Progenitor cell of endocrine pancreas (in vitro differentiated cells): ENCODE measurements at places on chromosomes 11 and 22.

GRCh38 chr22:46087816-46088277 lies 62.5 kb upstream of the PPARA start:
- no peaks in the 10 kb centered on the region for H3K36me3 ChIP-seq
- DNase-seq = no peak
- no peak overlapping the region for H3K4me3 ChIP-seq
- peaks cover 37% of the 10 kb centered on the region for H3K27me3 ChIP-seq
- no peaks in the 10 kb centered on the region for H3K4me1 ChIP-seq
- no peak overlapping the region for H3K27ac ChIP-seq

GRCh38 chr22:46442217-46442853 lies 95.1 kb downstream of the CELSR1 start:
- no peak overlapping the region for H3K4me3 ChIP-seq
- no peaks in the 10 kb centered on the region for H3K27me3 ChIP-seq
- H3K36me3 ChIP-seq = peaks cover 1% of the 10 kb centered on the region
- H3K27ac ChIP-seq = no peak overlapping the region
- no peak for DNase-seq
- H3K4me1 ChIP-seq = peaks cover 17% of the 10 kb centered on the region

- no peak overlapping the region for H3K4me3 ChIP-seq
- DNase-seq = no peak
- H3K27me3 ChIP-seq = no peaks in the 10 kb centered on the region
- peaks cover 14% of the 10 kb centered on the region for H3K4me1 ChIP-seq
- no peaks in the 10 kb centered on the region for H3K36me3 ChIP-seq
Measured at GRCh38 chr22:28955817-28956216, 72.4 kb downstream of the ZNRF3 start.

DNA sequence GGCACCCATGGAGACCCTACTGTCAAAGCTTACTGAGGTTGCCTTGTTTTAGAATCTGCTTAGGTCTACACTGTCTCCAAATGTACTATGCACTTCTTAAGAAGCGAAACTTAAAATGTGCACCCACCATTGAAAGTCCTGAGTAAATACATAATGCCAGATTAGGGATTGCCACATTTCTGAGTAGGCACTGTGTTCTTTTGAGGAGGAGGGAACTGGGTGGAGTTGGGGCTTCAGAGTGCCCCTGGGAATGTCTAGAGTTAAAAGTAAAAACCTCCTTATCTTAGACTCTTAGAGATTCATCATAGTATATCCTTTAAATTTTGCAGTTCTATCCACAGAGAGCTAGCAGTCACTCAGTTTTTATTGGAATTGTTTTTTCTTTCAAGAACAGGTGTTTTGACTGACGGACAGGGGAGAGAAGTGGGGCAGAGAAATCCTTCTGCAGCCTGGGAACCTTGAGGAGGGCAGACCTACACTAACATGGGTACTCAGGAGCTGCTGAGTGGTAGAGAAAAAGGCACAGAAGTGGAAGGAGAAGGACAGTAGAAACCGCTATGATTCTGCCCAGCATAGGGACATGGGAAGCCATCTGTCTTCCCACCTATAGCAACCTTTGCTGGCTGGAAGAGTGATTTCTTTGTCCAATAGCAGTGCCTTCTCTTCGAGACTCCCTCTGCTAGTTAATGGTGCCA lies 33.4 kb upstream of the MICAL2 start:
- peaks cover 9% of the 10 kb centered on the region for H3K4me1 ChIP-seq
- peaks cover 6% of the 10 kb centered on the region for H3K27me3 ChIP-seq
- no peak for DNase-seq
- H3K4me3 ChIP-seq = no peak overlapping the region
- no peaks in the 10 kb centered on the region for H3K36me3 ChIP-seq

- peaks cover 40% of the 10 kb centered on the region for H3K27me3 ChIP-seq
- H3K4me1 ChIP-seq = no peaks in the 10 kb centered on the region
- no peak overlapping the region for H3K27ac ChIP-seq
- no peaks in the 10 kb centered on the region for H3K36me3 ChIP-seq
- DNase-seq = no peak
- no peak overlapping the region for H3K4me3 ChIP-seq
Measured at GRCh38 chr11:45031912-45032519, 81.3 kb upstream of the TP53I11 start.

- H3K4me3 ChIP-seq = no peak overlapping the region
- H3K36me3 ChIP-seq = no peaks in the 10 kb centered on the region
- no peak for DNase-seq
- H3K27me3 ChIP-seq = no peaks in the 10 kb centered on the region
- H3K4me1 ChIP-seq = no peaks in the 10 kb centered on the region
Measured at GRCh38 chr11:130043575-130043974, 26.1 kb upstream of the APLP2 start.

DNA sequence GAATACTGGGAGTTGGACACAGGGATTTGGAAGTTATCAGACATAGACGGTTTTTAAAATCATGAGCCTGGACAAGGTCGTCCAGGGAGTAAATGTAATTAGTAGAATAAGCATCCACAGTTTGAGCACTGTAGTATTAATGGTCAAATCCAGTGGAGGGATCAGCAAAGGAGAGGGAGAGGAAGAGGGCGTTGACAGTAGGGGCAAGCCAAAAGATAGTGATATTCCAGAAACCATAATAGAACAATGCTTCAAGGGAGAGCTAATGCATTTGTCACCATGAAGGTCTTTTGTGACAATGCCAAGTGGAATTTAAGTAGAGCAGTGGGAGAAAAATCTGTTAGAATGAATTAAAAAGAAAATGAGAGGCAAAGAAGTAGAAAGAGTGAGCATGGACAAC lies 68.9 kb upstream of the SLC5A12 start:
- H3K4me3 ChIP-seq = no peak overlapping the region
- H3K27ac ChIP-seq = no peak overlapping the region
- no peaks in the 10 kb centered on the region for H3K27me3 ChIP-seq
- no peaks in the 10 kb centered on the region for H3K4me1 ChIP-seq
- no peak for DNase-seq

GRCh38 chr11:117986981-117987574 lies 884 bp downstream of the IL10RA start:
- no peak overlapping the region for H3K27ac ChIP-seq
- peaks cover 61% of the 10 kb centered on the region for H3K27me3 ChIP-seq
- no peaks in the 10 kb centered on the region for H3K4me1 ChIP-seq
- peak overlapping the region; percentile 22 for H3K4me3 ChIP-seq
- no peak for DNase-seq

DNA sequence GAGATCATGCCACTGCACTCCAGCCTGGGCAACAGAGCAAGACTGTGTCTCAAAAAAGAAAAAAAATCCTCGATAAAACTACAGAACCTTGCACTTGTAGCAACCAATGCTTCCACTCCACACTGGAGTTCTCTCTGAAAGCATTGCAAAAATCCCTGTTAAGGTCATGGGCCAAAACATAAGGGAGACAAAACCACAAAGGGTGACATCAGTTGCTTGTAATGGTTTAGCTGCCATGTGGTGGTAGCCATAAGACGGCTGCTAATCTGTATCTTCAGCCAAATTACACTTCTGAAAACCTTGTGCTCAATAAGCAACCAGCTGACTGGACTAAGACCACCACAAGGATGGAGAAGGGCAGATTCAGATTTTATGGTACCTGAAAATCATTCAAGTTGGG lies 20.6 kb upstream of the TPH1 start:
- no peak for DNase-seq
- no peaks in the 10 kb centered on the region for H3K36me3 ChIP-seq
- H3K4me1 ChIP-seq = peaks cover 31% of the 10 kb centered on the region

DNA sequence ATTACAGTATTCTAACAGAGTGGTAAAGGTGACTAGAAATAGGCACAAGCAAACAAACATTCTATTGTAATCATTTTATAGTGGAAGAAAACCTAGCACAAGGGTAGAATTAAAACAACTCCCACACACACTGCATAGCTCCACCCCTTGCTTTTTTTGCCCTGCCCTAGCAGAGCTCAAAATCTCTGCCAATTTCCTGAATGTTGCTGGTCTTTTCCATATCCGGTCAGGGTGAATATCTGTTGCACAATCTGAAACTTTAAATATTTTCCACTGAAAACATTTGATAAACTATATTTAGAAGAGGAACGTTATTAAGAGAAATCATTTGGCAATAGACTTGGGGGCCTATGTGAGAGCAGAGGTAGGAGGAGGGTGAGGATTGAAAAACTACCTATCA lies 2.7 kb downstream of the SPA17 start:
- DNase-seq = no peak
- H3K4me3 ChIP-seq = no peak overlapping the region
- H3K27ac ChIP-seq = no peak overlapping the region
- H3K36me3 ChIP-seq = no peaks in the 10 kb centered on the region
- H3K4me1 ChIP-seq = peaks cover 6% of the 10 kb centered on the region
- H3K27me3 ChIP-seq = no peaks in the 10 kb centered on the region

GRCh38 chr11:89613911-89614310 lies 96.2 kb upstream of the TRIM77 start:
- no peak for DNase-seq
- H3K36me3 ChIP-seq = no peaks in the 10 kb centered on the region
- H3K4me3 ChIP-seq = no peak overlapping the region
- peaks cover 4% of the 10 kb centered on the region for H3K4me1 ChIP-seq
- H3K27me3 ChIP-seq = no peaks in the 10 kb centered on the region
- no peak overlapping the region for H3K27ac ChIP-seq

- no peak for DNase-seq
- peaks cover 8% of the 10 kb centered on the region for H3K4me1 ChIP-seq
- no peak overlapping the region for H3K4me3 ChIP-seq
Measured at GRCh38 chr11:58629857-58630256, 7.4 kb downstream of the CNTF start.

- H3K27ac ChIP-seq = peak overlapping the region; percentile 55
- H3K4me1 ChIP-seq = peaks cover 70% of the 10 kb centered on the region
- no peak overlapping the region for H3K4me3 ChIP-seq
- DNase-seq = no peak
- no peaks in the 10 kb centered on the region for H3K36me3 ChIP-seq
- no peaks in the 10 kb centered on the region for H3K27me3 ChIP-seq
Measured at GRCh38 chr11:79431535-79431934, 9.3 kb downstream of the TENM4 start.

DNA sequence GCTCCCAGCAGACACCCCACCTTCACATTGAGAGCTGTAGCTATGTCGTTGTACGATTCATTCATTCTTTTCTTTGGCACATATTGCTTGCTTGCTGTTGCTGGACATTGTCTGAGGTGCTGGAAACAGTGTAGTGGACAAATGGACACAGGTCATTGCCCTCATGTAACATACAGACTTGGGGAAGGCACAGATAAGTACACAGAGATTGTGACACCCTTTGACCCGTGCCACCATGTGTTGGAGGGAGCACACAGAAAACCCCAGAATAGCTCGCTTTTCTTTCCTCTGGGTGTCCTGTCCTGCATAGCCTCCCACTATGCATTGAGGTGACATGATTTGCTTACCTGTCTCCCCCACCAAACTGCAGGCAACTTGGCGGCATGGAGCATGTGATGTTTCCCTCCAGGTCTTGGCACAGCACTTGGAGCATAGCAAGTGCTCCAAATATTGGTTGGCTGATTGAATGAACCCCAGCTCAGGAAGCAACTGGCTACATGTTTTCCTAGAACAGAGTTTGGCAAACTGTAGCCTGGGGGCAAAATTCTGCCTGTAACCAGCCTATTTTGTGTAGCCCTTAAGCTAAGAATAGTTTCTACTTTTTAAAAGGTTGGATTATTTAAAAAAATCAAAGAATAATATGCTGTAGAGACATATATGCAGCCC lies 30.9 kb upstream of the NECTIN1 start:
- H3K4me3 ChIP-seq = no peak overlapping the region
- no peaks in the 10 kb centered on the region for H3K36me3 ChIP-seq
- H3K27ac ChIP-seq = no peak overlapping the region
- no peak for DNase-seq
- H3K27me3 ChIP-seq = peaks cover 23% of the 10 kb centered on the region

DNA sequence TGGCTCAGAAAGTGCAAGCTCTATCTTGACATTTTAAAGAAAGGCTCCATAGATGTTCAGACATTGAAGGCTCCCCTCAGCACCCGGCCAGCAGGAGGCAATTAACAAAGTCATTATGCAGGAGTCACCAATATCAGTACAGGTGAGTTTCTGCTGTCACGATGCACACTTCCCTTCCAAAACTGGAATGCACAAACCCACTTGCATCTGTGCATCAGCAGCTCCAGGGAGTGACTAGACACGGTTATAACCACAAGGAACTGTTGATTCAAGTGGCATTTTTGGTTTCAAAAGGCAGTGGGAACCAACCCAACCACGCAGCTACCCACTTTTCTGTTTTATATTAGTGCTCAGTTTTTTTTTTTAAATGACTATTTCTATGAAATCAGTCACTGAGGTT lies 293.9 kb upstream of the NARS2 start:
- no peak overlapping the region for H3K4me3 ChIP-seq
- DNase-seq = no peak
- peaks cover 13% of the 10 kb centered on the region for H3K36me3 ChIP-seq
- peaks cover 3% of the 10 kb centered on the region for H3K4me1 ChIP-seq
- H3K27me3 ChIP-seq = no peaks in the 10 kb centered on the region

DNA sequence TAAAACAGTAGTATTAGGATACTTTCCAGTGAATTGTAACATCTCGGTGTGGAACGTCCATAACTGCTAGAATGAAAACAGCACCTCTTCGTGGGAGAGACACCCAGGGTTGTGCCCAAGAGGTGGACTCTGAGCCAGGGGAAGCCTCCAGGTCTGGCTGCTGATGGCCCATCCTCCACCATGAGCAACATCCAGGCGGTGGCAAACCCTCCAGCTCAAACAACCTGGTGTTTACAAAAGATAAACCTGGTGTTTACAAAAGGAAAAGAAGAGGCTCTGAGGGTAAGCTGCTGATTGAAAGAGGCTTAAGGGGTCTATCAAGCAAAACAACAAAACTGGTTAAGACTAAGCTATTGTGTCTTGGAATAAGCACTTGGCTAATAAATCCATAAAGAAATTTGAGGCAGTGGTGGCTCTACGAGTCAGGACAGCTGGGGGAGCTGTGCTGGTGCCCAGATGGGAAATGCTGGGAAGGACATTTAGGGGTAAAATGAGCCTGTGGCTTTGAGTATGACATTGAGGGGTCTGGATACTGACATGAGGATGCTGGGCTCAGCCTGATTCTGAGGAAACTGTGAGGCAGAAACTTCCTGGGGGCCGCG lies 909.0 kb downstream of the BRD1 start:
- no peak for DNase-seq
- peaks cover 35% of the 10 kb centered on the region for H3K27me3 ChIP-seq
- H3K36me3 ChIP-seq = peaks cover 1% of the 10 kb centered on the region
